WTC11 (cell line): ENCODE measurements at places on chromosomes 6 and 20. TPM values are rescaled to one million over a fixed set of nuclear protein-coding genes. Genes with fewer than 3 reads are reported as not detected.

GRCh38 chr6:62570372-62570771 is 284.3 kb upstream of the KHDRBS2 start:
- DNase-seq = no peak

DNA sequence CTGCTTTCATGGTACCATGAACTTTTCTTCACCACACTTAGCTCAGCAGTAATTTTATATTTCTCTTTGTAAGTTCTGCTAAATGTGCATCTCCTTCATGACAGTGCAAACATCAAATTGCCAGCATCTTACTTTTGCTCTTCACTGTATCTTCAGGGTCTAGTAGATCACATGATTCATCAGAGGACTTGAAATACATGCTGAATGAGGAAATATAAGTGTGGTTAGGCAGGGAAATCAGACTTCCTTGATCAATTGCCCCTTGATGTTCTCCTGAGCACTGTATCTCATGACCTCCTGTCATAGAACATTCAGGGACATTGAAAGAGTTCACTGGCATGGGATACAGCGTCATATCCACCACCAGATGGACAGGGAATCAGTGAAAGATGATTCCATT is 25.3 kb upstream of the POLR1H start:
- DNase-seq = no peak

The MCM8 gene
- total RNA-seq = 28.0 to 29.5 TPM (median 29.5 TPM) in 3 replicates

DNA sequence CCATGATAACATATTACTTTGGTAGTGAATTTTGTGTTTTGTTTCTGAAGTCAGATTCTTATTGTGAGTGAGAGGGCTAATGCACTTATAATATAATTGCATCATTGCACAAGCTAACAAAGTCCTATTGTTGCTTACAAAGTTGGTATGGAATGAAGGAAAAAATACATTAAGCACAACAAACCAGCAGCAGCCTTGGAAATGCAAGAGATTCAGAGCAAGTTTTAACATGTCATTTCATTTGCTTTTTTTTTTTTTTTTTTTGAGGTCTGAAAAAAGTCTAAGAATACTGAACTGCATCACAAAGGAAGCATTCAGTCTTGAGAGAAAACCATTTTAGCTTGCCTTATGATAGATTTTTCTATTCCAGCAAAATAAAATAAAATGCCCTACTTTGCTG is 57.6 kb downstream of the PLCB4 start:
- DNase-seq = no peak

DNA sequence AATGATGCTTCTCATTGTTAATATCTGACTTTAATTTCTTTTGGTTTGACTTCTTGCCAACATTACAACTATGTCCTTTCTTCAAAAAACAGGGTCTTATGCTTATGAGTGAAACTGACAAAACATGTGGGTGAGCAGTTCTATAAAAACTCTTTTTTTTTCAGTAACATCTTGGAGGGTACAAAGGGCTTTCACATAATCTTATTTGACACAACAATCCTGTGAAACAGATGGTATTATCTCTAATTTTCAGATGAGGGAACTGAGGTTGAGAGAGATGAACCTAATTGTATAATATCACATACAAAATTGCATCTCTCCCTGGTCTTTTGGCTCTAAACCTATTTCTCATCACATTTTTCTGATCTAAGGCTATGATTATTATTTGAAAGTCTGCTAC is 38.3 kb downstream of the MAPK14 start:
- DNase-seq = no peak

- DNase-seq = no peak
Measured at GRCh38 chr6:54135665-54136369, 24.6 kb downstream of the MLIP start.

- DNase-seq = no peak
Measured at GRCh38 chr6:117955684-117956256, 48.7 kb downstream of the SLC35F1 start.

DNA sequence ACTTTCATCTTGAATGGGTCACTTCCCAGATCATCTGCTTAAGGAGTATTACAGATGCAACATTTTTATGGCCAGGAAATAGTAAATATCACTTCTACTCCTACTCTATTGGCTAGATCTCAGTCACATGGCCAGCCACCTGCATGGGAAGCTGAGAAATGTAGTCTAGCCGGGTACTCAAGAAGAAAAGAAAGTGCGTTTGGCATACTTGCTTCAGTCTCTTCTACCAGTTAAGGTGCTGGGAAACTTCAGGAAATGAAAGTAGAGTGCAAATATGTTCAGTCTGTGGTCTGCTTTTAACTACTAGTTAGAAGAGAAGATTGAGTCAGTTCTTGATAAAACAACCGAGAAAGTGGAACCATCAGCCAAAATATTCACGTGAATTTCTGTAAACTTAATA is 129.2 kb downstream of the PDSS2 start:
- DNase-seq = no peak

GRCh38 chr20:46801003-46801702 is 91.7 kb downstream of the SLC2A10 start:
- no peak for DNase-seq

DNA sequence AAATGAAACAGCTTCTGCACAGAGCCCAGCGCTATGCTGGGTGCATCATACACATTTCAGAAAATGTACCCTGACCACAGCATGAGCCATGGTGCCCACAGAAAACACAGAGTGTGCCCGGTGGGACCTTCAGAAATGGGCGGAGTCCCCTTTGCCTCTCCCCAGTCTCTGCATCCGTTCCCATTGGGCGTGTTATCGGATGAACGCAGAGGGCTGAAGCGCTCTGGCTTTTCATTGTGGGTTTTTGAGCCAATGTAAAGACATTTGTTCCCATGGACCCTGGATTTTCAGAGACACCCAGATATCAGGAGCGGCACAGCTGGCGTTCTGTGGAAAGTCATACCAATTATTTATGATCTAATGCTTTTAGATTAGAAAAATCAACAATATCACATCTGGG is 99.8 kb downstream of the DACT2 start:
- no peak for DNase-seq

- no peak for DNase-seq
Measured at GRCh38 chr6:27777126-27777525, 135.1 kb downstream of the OR2B2 start.

- DNase-seq = no peak
Measured at GRCh38 chr6:161830866-161831616, 557.2 kb upstream of the AGPAT4 start.

GRCh38 chr6:143262859-143263258 is 187.6 kb downstream of the ADAT2 start:
- DNase-seq = no peak

- DNase-seq = no peak
Measured at GRCh38 chr20:56363491-56363890, 4.7 kb downstream of the FAM210B start.
